ENCODE measurements at places on chromosomes 11 and 22.

GRCh38 chr22:45702981-45703380 lies 31.3 kb downstream of the ATXN10 start:
- DNase-seq: no peak

DNA sequence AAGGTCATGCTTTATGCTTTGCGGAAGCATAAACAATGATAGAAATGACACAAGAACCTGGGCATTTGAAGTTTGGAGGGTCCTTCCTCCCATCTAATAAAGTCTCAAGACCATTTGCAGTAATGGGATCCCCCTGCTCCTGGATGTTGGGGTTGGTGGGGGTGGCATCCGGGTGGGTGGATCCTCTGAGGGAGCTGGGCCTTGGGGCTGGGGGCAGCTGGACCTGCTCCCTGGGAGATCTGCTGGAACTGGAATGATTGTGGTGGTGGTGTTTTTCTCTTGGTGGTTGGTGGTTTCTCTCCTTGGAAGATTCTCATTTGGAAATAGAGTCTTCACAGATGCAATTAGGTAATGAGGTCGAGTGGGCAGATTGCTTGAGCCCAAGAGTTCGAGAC lies 2.2 kb upstream of the NAP1L4 start:
- DNase-seq: no peak

GRCh38 chr22:45876136-45877035 lies 100.6 kb downstream of the WNT7B start:
- peak; percentile 16 for DNase-seq

DNA sequence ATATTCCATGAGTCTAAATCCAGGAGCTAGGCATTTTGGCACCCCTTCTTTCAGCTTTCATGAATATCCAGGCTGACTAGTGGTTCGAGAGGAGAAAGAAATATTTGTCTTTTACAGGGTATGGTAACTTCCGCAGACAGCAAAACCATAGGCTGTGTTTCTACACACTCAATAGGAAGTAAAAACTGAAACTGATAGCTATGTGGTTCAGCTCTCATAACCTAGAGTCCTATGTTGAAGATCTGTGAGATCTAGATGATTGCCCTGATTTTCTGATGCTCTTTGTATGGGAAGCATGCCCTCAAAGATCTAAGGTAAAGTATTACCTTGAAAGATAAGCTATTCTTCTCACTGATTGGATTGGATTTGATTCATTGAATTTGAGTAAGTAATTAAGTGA lies 118.3 kb downstream of the CD44 start:
- no peak for DNase-seq

DNA sequence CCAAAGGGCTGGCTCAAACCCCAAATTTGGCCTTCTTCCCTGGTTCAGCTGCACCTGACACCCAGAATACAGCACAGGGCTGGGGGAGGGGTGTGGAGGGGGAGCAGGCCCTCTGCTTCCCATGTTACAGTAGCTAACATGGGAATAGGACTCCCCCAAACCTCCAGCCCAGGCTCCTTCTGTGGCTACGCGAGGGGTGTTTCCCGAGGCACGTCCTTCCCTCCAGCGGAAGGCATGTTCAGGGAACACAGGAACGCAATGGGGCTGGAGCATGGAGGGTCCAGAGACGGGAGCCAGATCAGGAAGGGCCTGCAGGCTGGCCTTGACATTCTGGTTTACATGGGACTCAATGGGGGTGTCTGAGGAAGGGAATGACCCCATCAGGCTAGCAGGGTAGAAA lies 11.8 kb upstream of the IGLL1 start:
- DNase-seq: no peak

DNA sequence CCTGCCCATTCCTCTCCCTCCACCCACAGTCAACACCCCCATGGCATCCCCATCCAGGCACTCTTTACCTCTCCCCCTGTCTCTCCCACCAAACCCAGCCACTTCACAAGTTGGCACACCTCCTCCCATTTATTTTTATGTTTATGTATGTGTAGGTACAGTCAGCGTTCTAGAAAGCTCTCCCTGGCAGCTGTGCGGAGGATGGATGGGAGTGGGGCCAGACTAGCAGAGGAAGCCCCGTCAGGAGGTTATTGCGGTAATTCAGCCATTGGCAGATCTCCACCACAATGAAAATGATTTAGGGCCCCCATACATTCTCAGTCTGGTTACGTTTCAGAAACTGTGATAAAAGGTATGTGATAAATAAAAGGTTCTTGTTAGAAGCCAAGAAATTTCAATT lies 51.3 kb downstream of the BTG4 start:
- DNase-seq: no peak

All from NCI-H1436 (cell line).